ENCODE measurements at places on chromosomes 2 and 18.

GRCh38 chr2:6845903-6846302 is 19.8 kb downstream of the CMPK2 start:
- DNase-seq, result no peak

DNA sequence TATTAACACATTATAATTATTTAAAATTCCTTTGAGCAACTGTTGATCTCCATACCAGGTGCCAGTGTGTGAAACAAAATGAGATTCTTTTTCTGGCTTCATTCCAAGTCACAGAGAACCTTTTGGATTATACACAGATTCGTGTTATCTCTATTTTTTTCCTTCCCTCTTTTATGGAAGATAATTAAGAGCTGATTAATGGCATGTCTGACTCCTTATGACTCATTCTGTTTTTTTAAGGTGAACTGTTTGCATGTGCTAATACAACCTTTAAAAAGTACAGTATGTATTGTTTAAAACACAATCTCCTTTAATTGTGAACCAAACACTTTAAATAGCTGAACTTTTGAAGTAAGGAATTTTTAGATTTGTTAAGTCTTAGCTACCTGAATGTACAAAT is 39.3 kb downstream of the PELI1 start:
- DNase-seq, result no peak

GRCh38 chr2:184598316-184599053 is at the start of gene ZNF804A:
ZNF804A (plus strand) TSS chr2:184598529; CDS start chr2:184598960, 431 bp downstream.
- peak; percentile 59 for DNase-seq

DNA sequence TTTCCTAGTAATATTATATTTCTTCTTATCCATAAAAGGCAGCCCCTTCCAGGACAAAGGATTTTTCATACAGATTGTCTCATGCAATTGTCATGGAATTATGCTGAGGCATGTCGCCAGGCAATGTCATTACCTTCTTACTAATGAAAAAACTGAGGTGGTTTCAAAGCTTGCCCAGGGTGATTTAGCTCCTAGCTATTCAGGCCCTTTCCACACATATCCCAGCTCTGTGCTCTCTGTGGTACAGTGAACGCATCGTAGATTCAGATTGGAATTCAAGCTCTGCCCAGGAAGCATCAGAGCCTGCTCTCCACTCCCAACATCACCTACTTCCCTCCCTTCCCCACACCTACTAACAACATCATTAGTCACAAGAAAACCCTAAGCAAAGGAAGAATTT is 60.1 kb downstream of the ATP8B1 start:
- DNase-seq, result no peak

DNA sequence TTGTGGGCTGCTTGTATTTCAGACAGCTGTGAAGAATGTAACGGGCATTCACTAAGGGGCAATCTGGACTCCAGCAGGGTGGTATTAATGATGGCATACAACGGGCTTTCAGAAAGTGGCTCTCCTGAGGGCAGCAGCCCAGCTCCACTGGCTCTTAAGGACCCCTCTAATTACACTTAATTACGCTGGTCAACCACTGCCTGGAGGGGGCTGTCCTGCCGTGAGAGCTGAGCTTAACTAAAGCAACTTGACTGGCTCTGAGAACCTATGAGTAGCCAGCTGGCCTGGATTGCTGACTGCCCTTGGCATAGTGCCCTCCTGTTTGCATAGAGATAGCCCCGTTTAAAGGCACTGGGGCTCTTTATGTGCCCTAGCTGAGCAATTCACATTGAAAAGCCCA is 3.8 kb downstream of the LIPG start:
- DNase-seq, result no peak

- no peak for DNase-seq
These were observed 1.7 kb downstream of the SLC1A4 start for GRCh38 chr2:64990876-64991275.

DNA sequence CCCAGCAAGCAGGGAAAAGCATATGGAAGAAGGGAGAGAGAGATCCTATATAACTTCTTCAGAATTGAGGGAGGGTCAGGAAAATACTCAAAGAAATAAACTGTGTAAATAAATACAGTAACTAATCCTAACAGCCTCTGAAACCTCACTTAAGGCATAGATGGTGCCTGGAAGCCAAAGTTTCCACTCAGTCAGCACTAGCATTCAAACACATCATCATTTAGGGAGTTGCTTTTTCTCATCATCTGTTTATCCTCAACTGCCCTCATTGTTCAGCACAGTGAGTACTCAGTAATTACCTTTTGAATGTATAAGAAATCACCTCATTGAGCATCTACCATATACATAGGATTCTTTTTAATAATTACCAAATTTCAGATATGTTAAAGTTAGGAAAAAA is 262.9 kb downstream of the C1D start:
- no peak for DNase-seq

- no peak for DNase-seq
These were observed 152.1 kb downstream of the GLI2 start for GRCh38 chr2:120887741-120888231.

DNA sequence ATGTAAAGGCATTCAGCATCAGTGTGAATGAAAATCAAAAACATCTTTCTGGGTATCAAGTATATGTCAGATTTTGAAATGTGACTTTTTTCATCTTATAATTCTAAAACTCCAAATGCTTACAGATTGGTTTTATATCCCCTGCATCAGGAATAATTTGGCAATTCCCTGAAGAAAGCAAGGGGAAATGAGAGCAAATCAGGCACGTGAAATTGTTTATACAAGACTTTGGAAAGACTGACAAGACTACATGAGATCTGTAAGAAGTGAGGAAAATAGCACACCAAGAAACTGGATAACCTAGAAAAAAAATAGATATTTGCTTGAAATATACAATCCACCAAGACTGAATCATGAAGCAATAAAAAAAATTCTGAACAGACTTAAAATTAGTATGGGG is 13.8 kb downstream of the COL6A3 start:
- no peak for DNase-seq

DNA sequence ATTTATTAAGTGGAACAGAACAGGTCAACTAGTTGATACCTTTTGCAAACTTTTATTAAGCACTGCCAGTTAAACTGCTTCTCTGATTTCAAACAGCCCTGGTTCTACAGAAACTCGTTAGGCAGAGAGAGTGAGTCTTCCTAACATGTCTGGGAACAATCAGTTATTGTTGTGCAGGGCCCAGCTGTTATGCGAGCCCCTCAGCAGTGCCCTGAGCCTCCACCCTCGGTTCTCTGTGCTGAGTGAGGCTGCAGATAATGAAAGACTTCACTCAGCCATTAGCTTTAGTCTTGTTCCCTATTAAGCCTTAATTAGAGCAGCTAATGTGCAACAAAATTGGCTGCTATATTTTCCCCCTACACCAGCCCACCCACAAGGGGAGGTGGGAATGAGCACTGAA is 39.6 kb downstream of the KCTD18 start:
- DNase-seq, result no peak

DNA sequence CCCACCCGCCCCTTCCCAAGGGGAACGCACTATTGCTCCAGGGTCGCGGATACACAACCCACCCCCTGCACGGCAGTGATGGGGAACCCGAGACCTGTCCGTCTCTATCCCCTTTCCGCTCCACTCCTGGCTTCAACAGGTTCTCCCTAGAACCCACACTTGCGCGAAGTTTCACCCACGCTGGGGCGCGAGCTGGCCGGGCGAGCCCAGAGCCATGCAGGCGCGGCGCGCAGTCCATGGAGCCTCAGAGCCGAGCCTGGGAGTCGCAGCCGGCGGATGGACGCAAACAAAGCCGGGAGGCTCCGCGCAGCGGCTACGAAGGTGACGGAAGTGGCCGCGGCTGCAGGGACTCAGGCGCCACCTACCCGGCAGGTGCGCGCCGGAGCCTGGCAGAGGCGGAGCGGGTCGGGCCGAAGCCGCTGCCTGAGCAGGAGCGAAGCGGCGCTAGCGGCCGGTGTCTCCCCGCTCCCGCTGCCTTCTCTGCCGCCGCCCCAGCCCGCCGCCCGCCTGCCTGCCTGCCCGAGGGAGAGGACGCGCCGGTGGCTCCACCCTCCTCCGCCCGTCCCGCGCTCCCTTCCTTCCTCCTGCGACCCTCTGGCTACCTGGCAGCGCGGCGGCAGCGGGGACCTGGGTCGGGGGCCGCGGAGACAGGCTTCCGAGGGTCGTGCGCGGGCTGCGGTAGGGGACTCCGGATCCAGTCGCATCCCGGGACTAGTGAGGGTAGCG is 14.0 kb downstream of the ALPG start:
- DNase-seq, result no peak

- no peak for DNase-seq
These were observed 121.0 kb downstream of the SUCLG1 start for GRCh38 chr2:84338069-84338468.

DNA sequence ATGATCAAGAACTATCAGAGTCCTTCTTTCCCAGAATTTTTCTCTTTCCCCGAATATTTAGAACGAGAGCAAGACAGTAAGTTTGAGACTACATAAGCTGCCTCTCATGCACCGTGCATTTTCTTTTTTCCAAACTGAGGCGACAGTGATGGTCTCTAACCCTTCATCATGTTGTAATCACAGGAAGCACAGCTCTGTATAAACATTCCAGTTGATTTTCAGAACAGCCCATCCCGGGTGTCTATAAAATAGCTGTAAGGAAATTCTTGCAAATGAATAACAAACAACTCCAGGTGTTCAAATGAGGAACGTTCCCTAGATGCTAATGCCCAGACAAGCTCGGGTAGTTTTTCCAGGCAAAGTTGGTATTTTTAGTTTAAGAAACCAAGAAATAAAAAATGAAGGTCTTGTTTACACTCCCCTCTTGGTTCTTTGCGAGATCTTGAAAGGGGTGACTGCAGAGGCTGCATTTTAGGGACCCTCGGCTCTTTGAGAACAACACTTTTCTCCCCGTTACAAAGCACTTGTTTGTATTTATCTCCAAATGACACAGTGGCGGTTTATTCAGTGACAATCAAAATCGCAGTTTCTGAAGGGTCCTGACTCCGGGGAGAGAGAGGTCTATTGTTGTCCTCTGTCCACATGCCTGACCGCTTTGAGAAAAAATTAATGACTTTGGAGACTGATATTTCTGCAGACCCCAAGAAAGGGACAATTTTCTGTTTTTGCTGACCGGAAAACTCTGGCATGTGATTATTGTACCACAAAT is 101.1 kb upstream of the NCK2 start:
- DNase-seq, result no peak

DNA sequence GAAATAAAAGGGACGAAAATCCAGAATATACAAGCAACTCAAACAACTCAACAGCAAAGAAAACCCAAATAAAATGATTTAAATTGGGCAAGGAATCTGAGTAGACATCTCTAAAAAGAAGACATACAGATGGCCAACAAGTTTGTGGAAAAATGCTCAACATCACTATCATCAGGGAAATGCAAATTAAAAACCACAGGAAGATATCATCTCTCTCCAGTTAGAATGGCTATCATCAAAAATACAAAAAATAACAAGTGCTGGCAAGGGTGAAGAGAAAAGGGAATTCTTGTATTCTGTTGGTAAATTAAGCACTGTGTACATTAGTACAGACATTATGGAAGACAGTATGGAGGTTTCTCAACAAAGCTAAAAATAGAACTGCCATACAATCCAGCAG is 80.0 kb downstream of the RAB31 start:
- no peak for DNase-seq

GRCh38 chr2:3386448-3386958 is 7.0 kb downstream of the TRAPPC12 start:
- no peak for DNase-seq

GRCh38 chr18:5824370-5824984 is 70.8 kb downstream of the TMEM200C start:
- no peak for DNase-seq

- DNase-seq, result no peak
These were observed 154.3 kb downstream of the NDUFA10 start for GRCh38 chr2:239870863-239871262.

DNA sequence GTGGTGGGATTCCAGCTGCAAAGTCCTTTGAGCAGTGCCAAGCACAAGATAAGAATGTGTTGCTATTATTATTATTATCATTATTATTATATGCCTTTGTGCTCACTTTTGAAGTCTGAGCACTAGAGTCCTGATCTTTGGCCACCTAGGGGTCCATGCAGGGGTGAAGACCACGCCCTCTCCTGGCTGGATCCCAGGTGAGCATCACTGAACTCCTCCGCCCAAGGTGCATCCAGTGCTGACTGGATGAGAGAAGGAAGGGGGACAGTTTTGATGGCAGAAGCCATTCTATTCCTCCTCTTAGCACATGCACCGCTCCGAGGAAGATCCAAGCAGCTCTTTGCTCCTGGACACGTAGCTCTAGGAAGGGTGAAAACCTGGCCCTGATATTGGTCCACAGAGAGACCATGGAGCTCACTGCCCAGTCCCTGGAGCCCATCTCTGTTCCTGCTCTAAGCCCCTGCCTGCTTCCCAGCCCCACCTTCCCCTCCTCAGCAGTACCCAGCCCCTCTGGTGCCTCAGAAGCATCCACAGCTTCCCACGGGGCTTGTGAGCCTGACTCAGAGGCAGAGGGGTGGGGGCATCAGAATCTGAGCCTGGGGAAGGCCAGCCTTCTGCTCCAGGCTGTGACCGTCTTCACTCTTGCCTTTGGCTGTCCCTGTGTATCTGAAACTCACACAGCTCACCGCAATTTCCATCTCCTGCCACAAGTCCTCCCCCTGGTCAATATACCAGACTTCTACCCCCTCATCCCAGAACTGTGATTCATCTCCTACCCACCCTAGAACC is 45.4 kb downstream of the MCFD2 start:
- DNase-seq, result no peak

- no peak for DNase-seq
These were observed 4.1 kb upstream of the MAT2A start for GRCh38 chr2:85534881-85535280.

- DNase-seq, result no peak
These were observed 147.1 kb downstream of the GALNT1 start for GRCh38 chr18:35728676-35729075.

- DNase-seq, result no peak
These were observed 35.0 kb upstream of the DSC1 start for GRCh38 chr18:31197676-31198075.

GRCh38 chr2:4151521-4151920 is 448.1 kb downstream of the DCDC2C start:
- no peak for DNase-seq

GRCh38 chr2:45699032-45699658 is 47.7 kb downstream of the PRKCE start:
- DNase-seq, result no peak

- no peak for DNase-seq
These were observed 22.0 kb upstream of the MAP4K4 start for GRCh38 chr2:101675512-101675911.

DNA sequence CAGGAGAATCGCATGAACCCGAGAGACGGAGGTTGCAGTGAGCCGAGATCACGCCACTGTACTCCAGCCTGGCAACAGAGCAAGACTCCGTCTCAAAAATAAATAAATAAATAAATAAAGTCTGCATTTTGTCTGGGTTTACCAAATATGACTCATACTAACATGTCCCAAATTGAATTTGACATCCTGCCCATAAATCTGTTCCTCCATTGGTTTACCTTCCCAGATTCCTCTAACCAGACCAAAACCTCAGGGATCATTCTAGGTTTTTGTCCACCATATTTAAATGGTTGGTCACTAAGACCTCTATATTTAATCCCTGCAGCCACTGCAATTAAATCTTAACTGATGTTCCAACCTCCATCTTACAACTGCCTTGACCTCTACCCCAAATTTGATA is 150.9 kb downstream of the ATAD2B start:
- DNase-seq, result no peak

Measured in activated B cell treated with CpG ODN at 0.5 μM for 24 hours (primary cell).